ENCODE measurements at places on chromosomes 13 and 19.

DNA sequence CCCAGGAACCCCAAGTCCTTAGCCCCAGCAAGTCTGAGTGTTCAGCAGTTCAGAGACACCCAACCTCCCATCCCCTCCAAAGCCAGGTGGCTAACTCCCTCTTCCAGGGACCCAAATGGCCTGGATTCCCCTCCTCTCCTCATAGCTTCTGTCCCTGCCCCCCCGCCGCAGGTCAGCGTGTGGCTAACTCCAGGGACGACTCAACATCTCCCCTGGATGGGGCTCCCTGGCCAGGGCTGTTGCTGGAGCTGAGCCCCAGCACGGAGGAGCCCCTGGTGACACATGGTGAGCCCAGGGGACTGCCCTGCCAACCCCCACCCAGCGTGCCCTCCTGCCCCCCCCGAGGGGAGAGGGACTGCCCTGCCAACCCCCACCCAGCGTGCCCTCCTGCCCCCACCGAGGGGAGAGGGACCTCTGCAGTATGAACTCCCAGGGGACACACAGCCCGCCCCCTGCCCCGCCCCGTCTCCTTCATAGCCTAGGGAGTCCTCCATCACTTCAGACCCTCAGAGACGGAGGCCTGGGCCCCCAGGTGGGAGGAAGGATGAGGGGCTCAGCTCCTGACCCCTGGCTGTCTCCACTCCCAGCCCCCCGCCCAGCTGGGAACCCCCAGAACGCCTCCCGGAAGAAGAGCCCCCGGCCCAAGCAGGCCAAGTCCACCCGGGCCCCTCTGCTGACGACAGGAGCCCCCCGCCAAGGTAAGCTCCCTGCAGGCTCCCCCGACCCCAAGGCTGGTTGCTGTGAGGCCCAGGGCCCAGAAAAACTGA lies 1.7 kb downstream of the SSC5D start:
- DNase-seq: no peak

DNA sequence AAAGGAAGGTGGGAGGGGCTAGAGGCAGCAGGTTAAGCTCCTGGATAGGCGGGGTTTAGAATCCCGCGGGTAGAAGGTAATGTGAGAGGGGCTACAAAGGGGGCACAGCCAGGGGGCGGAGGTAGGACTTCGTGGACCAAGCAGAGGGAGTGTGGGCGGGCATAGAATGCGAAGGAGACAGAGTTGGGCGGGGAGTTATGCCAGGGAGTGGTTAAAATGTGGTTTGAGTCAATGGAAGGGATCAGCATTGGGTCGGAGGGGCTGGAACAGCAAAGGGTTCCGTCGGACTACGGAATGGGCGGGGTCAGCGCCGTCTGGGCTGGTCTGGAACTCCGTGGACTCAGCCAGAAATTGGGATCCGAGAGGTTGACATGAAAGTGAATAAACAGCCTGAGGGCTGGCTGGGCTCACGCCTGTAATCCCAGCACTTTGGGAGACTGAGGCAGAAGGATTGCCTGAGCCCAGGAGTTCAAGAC lies 3.0 kb downstream of the LTBP4 start:
- no peak for DNase-seq

DNA sequence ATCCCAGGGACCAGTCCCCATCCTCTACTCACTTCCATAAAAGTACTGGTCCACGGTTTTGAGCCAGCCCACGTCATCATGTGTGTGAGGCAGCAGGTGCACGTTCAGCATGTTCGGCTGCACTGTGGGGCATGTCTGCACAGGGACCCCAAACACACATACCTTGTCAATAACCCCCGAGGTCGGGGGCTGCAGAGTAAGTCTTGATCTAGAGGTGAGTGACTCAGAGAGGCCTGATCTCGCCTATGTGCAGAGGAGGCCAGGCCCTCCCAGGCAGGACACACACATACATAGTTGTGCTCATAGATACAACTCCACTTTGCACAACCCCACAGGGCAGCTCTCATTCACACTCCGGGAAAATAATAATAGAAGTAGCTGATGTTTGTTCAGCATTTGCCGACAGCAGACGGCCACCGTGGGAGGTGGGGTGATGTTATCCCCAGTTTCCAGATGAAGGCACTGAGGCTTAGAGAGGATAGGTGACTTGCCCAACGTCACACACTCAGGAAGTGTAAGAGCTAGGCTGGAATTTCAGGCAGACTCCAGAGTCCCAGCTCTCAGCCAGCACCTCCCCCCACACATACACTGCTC lies 774 bp downstream of the MAN2B1 start:
- no peak for DNase-seq

- DNase-seq: no peak
Measured at GRCh38 chr19:13797870-13798269, 2.6 kb downstream of the ZSWIM4 start.

DNA sequence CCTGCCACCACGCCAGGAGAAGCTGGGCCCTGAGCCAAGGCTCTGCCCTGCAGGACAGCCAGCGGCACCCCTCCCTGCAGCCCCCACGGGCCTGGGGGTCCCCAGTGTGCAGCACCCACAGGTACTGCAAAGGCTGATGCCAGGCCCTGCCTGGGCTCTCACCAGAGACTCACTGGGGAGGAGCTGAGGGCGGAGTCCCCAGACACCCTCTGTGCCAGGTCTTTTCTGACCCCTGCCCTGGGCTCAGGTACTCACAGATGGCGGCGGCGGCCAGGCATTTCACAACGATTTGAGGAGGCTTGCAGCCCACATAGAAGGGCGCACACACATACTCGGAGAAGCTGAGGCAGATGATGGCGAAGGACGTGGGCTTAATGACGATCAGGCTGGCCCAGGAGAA lies 5.7 kb downstream of the SLC7A9 start:
- DNase-seq: no peak

DNA sequence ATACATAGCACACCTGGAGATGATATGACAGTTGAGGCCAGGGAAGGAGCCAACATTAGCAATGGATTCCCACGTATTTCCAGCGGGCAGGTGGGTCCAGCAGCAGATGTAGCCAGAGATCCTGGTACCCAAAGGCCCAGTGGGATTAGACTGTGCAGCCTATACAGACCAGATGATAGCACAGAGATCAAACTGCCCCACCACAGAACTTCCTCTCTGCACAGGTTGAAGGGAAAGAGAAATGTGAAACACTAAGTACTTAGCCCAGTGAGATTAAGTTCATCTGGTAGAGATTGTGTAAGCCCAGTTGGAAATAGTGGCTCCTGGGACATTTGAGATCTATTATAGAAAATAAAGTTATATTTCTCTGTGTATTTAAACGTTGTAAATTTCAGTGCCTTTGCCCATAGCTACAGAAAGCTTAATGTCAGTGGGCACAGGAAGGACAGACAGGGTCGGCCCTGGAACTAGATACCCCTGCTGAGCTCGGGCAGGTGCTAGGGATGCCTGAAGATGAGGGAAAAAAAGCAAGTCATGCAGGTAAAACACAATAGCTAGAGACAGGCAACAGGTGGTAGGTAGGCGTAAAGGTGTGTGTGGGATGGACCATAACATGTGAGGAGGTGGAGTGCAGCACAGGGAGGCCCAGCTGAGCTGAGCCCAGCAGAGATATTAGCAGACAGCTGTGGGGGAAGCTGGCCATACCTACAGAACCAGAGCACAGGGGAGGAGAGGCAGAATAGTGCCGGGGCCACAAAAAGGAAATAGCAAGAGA lies 27.3 kb upstream of the SPATA13 start:
- no peak for DNase-seq

DNA sequence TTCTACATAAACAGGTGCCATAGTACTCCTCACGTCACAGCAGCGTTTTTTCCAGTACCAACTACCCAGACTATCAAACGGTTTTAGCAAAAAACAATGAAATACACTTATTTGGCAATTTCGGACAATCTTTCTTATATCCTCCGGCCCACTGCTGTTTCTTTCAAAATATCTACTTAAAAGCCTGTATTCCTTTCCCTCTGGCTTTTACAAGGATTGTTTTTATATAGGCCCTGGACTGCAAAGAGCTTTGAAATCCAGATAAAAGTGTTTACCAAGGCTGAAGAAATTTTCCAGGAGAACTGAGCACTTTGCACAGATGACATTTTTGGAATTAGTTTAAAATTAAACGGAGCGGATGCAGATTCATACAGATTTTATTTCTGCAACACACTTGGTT lies 255.9 kb upstream of the STARD13 start:
- DNase-seq: no peak

Data from activated CD4-positive, alpha-beta T cell treated with anti-CD3 and anti-CD28 coated beads, Interleukin-2, Interleukin-4, amounts not matched to agents 100 ng/mL and 50 ng/mL, durations not matched to agents 16 hours and 8 hours (primary cell).